ENCODE measurements at places on chromosomes 11 and 22.
A peak's percentile ranks its signal among the peaks of the same experiment; 100 is the strongest.

DNA sequence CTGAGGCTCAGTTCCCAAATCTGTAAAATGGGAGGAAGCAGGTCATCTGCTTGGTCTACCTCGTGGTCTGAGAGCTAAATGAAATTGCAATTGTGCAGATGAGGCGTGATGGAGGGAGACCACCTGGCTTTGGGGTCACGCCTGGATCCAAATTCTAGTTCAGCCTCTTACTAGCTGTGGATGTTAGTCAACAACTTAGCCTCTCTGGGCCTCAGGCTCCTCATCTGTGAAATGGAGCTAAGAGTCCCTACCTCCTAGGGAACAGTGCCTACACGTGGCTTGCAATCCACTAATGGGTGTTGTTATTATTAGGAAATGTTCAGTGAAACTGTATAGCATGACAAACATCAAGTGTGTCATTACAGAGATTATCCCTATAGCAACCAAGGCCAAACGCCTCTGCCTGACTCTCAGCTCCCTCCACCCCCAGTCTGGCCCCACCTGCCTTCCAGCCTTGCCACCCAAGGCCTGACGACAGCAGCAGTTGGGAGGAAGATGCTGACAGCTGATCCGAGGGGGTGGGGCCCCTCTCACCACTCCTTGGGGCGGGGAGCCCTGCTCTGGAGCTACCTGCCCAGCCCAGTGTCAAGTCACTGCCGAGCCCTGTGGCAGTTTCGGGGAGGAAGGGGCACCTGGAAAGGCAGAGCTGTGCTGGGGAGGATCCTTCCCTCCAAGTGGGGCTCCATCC, 1.7 kb upstream of the RHOD start:
- DNase-seq, result no peak

- DNase-seq, result no peak
These were observed 16.0 kb downstream of the FZD4 start for GRCh38 chr11:86938900-86939880.

DNA sequence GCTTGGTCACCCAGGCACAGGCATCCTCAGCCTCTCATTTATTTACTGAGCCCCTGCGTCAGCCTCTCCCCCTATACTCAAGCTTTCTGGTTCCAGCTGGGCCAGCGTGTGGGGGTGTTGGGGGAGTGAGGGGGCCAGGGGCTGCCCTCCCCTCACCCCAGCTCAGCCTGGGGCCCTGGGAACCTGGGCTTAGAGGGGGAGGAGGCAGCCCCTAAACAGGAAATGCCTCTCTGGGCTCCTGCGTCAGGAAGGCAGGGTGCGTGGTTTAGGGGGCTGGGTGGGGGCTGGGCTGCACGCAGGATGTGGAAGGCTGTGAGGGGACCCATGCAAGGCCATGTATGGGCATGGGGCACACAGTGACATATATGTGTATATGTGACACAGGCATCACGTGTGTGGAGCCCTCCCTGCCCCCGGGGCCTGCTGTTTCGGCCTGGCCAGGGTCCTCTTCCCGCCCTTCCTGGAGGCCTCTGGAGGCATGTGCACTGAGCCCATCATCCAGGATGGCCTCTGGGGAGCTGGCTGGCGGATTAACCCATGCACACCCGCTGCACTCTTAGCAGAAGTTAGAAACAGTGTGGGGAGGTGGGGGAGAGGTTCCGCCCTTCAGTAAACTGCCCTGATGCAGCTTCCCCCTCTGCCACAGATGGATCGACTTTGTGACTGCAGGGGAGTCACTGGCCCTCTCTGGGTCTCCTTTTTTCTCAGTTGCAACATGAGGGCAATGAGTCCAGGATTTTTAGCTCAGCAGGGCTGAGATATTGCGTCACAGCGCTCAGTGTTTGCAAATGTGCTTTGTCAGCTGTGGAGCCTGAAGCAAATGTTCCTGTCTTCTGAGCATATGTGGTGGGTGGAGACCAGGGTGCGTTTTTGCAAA, 1.1 kb upstream of the CD248 start:
- peak; percentile 40 for DNase-seq

DNA sequence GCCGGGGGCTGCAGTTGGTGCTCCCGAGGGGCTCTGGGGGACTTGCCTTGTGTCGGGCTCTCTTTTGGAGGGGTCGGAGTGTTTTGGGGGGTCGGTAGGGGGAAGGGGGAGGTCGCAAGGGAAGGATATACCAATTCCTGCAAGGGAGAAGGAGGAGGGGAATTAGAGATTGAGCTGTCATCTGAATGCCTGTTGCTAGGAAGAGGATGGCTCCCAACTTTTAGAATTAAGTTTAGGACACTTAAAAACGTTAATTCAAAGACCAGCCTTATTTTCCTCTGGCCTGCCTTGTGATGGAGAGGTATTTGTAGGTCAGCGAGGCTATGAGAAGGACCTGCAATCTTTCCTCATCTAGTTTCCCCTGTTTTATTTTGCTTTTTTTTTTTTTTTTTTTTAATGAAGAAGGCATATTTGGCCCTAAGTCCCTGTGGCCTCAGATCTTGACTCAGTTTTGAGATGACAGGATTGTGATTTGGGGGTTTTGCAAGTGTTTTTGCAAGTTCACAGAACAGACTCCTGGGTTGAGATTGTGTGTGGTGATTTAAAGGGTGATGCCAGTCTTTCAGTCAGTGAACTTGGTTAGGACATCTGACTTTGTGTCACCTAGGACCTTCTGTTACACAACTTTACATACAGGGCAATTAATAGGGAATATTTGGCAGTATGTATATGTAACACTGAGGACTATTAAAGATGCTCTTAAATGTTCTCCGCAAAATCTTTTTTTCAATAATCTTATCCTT, 672 bp downstream of the TMEM135 start:
- DNase-seq, result no peak

Data from activated CD4-positive, alpha-beta T cell treated with anti-CD3 and anti-CD28 coated beads, Interleukin-2, amount 50 U/mL, for 1 hour (primary cell).